AG20443 (cell line): ENCODE measurements at places on chromosomes 1 and 21.

GRCh38 chr1:246128494-246129069, 378.5 kb downstream of the SMYD3 start:
- DNase-seq, result no peak

DNA sequence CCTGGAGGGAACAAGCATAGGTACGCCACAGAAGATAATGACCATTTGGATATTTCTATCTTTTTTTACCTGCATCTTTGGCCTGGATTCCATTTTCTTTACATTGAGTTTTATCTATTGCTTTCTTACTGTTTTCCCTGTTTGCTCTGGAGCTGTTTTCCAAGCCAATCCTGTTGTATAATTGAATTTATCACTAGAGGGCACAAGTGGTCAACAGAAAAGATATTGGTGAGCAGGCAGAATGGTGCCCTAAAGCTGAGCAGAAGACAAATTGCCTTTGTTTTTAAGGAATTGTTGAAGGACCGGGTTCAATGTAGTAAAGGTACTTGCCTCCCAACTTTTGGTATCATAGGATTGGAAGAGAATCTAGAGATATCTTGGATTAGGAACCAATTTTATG, 152.8 kb downstream of the PPP1R12B start:
- DNase-seq, result peak; percentile 37

- no peak for DNase-seq
Observed at GRCh38 chr1:156899956-156900718, 6.6 kb downstream of the PEAR1 start.

GRCh38 chr1:179337288-179337687, 28.5 kb upstream of the AXDND1 start:
- no peak for DNase-seq

GRCh38 chr1:54253480-54253879, 53.5 kb downstream of the MRPL37 start:
- peak; percentile 95 for DNase-seq

DNA sequence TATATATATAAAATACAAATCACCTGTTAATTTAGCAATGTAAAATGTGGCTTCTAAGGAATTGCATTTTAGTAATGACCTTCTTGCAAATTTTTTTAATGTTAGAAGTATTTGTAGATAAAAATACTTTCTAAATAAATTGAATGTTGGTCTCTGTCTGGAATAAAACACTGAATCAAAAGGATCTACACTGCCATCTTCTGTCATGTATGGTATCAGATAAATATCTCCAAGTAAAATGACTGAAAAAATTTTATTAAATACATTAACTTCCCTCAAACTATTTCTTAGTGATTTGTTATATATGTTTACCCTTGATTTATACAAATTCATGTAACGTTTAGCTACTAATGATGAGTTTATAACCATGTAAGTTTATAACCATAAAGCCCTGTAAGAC, 2029.3 kb downstream of the MRPL39 start:
- no peak for DNase-seq

- no peak for DNase-seq
Observed at GRCh38 chr21:20645344-20645743, 352.9 kb upstream of the NCAM2 start.

GRCh38 chr1:242209063-242209462, 210.2 kb upstream of the MAP1LC3C start:
- no peak for DNase-seq
